A549 treated with AZD2906 at 1 μM for 4 hours (cell line): ENCODE measurements at places on chromosomes 4 and X. TPM values are rescaled to one million over a fixed set of nuclear protein-coding genes. Genes with fewer than 3 reads are reported as not detected.

BDH2 gene
- 7.5 to 9.5 TPM (median 8.6 TPM) in 5 replicates for total RNA-seq

ASB12 gene
- 0.09 TPM in 1 of 5 replicates, not detected in the others for total RNA-seq

PTTG2 gene
- not detected in 5 replicates for total RNA-seq

MAGEA8 gene
- not detected in 5 replicates for total RNA-seq

GAGE1 gene
- total RNA-seq: not detected in 5 replicates

DEFB131A gene
- total RNA-seq: not detected in 5 replicates

SLC16A2 gene
- 17.4 to 22.2 TPM (median 18.7 TPM) in 5 replicates for total RNA-seq

SH3RF1 gene
- total RNA-seq: 6.4 to 9.2 TPM (median 7.2 TPM) in 5 replicates

TLR3 gene
- 0.15 to 0.50 TPM (median 0.32 TPM) in 5 replicates for total RNA-seq

INPP4B gene
- 3.5 to 6.8 TPM (median 4.8 TPM) in 5 replicates for total RNA-seq

ZNF518B gene
- 2.3 to 3.9 TPM (median 2.8 TPM) in 5 replicates for total RNA-seq

PDGFRA gene
- total RNA-seq: 0.29 to 0.84 TPM (median 0.45 TPM) in 5 replicates

KCNE5 gene
- 0.06 to 0.14 TPM (median 0.08 TPM) in 5 replicates for total RNA-seq

GC gene
- not detected in 5 replicates for total RNA-seq

CD38 gene
- total RNA-seq: 12.4 to 16.6 TPM (median 13.0 TPM) in 5 replicates

SMR3B gene
- not detected in 5 replicates for total RNA-seq

SATL1 gene
- total RNA-seq: not detected in 5 replicates

MSN gene
- 242 to 343 TPM (median 288 TPM) in 5 replicates for total RNA-seq

ITM2A gene
- total RNA-seq: 0.06 to 0.15 TPM (median 0.10 TPM) in 3 of 5 replicates, not detected in the others

DUSP9 gene
- total RNA-seq: 1.3 to 1.7 TPM (median 1.5 TPM) in 5 replicates

PNMA6F gene
- not detected in 5 replicates for total RNA-seq

HSFX1 gene
- total RNA-seq: 0.28 to 0.37 TPM (median 0.31 TPM) in 5 replicates

CXCL3 gene
- 3.2 to 4.4 TPM (median 3.3 TPM) in 5 replicates for total RNA-seq

LINC00632 gene
- 0.94 to 1.6 TPM (median 1.2 TPM) in 5 replicates for total RNA-seq

PSAPL1 gene
- 0.28 to 0.39 TPM (median 0.33 TPM) in 5 replicates for total RNA-seq

GPR34 gene
- 0.05 to 0.14 TPM (median 0.07 TPM) in 3 of 5 replicates, not detected in the others for total RNA-seq

CYLC1 gene
- not detected in 5 replicates for total RNA-seq

CRMP1 gene
- 4.3 to 4.9 TPM (median 4.6 TPM) in 5 replicates for total RNA-seq

CSAG1 gene
- total RNA-seq: 0.18 to 0.46 TPM (median 0.24 TPM) in 5 replicates

MAGT1 gene
- total RNA-seq: 33.5 to 51.5 TPM (median 37.0 TPM) in 5 replicates

GUCY1A1 gene
- not detected in 5 replicates for total RNA-seq

UBE2A gene
- 137 to 153 TPM (median 141 TPM) in 5 replicates for total RNA-seq

GPR82 gene
- total RNA-seq: not detected in 5 replicates

SPANXA1 gene
- 0.17 to 0.24 TPM in 2 of 5 replicates, not detected in the others for total RNA-seq

NPY1R gene
- 0.06 to 0.18 TPM (median 0.10 TPM) in 5 replicates for total RNA-seq

SMPX gene
- total RNA-seq: 0.08 TPM in 1 of 5 replicates, not detected in the others

USP17L30 gene
- total RNA-seq: not detected in 5 replicates

RASL11B gene
- 0.13 to 0.20 TPM (median 0.14 TPM) in 5 replicates for total RNA-seq

TCEAL6 gene
- total RNA-seq: not detected in 5 replicates

PRKG2 gene
- 0.48 to 1.1 TPM (median 0.75 TPM) in 5 replicates for total RNA-seq

IL9R gene
- total RNA-seq: 0.13 to 0.40 TPM (median 0.22 TPM) in 5 replicates

ASB9 gene
- total RNA-seq: 20.2 to 26.5 TPM (median 21.5 TPM) in 5 replicates

SMIM43 gene
- 0.11 to 0.29 TPM (median 0.23 TPM) in 5 replicates for total RNA-seq

PAGE1 gene
- 0.26 to 0.29 TPM in 2 of 5 replicates, not detected in the others for total RNA-seq

ZNF182 gene
- 2.6 to 4.2 TPM (median 3.2 TPM) in 5 replicates for total RNA-seq

ZNF185 gene
- total RNA-seq: 6.8 to 7.5 TPM (median 7.1 TPM) in 5 replicates

PLAC1 gene
- 0.52 to 1.5 TPM (median 0.65 TPM) in 5 replicates for total RNA-seq

SERPINA7 gene
- total RNA-seq: not detected in 5 replicates

CXorf49 gene
- total RNA-seq: not detected in 5 replicates

PRRG1 gene
- 4.3 to 6.8 TPM (median 5.5 TPM) in 5 replicates for total RNA-seq

FGF2 gene
- total RNA-seq: 30.8 to 49.6 TPM (median 46.6 TPM) in 5 replicates

EPGN gene
- not detected in 5 replicates for total RNA-seq

AR gene
- 2.9 to 3.5 TPM (median 3.3 TPM) in 5 replicates for total RNA-seq
